ENCODE measurements at places on chromosomes 11 and 22.

DNA sequence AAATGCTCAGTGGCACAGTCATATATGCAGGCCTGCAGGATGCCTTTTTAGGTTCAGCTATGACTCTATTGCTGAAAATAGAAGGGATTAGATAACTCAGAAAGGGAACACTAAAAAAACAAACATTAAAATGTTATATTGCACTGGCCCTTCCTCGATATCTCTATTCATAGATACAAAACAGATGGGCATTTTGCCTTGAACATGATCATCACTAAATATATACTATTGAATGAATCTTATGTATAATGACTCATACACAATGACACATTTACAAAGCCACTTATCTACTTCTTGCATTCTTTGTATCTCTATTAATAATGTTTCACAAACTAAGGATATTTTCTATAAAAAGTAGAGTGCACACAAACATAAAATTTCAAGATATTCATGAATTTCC is 2352.8 kb upstream of the RAG2 start:
- no peak for DNase-seq

- DNase-seq: peak; percentile 91
Observed at GRCh38 chr11:44680982-44681597, 45.7 kb upstream of the TSPAN18 start.

DNA sequence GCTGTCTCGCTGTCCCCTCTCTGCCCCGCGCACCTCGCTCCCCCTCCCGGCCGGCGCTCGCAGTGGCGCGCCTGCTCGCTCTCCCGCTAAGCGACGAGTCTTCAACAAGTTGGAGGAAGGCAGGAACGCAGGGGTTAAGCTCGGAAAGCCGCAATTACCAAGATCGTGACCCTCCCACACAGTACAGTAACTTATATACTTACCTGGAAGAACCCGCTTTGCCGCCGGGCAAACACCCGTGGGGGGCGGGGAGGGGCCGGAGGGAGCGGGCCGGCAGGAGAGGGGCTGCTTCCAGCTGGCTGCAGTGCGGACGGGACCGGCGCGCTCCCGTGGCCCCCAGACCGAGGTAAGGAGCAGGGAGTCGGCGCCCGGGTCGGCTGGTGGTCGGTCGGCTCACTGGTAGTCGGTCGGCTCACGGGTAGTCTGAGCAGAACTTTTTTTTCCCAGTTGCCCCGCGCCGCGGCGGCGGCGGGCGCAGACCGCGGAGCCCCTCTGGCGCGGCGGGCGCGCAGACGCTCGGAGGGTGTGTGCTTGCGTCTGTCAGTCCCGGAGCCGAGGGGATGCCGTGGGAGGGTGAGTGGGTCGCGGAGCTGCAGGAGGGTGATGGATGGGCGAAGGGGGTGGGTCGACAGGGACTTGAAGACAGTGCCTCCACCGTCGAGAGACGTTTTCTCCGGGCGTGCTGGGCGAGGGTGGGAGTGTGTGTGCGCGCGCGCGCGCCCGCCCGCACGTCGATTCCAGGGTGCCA is 101.2 kb upstream of the HSD17B12 start:
- peak; percentile 48 for DNase-seq

DNA sequence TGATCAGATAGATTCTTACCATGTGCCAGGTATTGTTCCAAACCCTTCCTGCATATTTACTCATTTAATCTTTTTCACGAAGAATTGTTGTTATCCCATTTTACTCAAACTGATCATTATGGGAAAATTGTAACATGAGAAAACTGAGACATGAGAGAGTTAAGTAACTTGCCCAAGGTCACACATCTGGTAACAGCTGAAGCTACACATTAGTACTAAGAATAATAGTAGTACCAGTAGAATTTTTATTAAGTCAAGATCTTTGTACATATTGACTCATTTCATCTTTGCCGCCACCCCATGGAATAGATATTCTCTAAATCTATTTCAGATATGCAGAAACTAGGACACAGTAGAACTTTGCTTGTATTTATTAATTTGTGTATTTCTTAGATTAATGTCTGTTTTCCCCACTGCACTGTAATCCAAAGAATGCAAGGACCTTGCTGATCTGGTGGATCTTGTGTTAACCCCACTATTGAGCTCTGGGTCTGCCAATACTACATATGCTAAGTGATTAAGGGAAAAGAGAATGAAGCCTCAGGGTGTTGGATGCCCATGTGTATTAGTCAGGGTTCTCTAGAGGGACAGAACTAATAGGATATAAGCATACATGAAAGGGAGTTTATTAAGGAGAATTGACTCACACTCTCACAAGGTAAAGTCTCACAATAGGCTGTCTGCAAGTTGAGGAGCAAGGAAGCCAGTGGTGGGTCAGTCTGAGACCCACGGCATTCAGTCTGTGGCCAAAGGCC is 72.8 kb downstream of the PARVA start:
- DNase-seq: no peak

DNA sequence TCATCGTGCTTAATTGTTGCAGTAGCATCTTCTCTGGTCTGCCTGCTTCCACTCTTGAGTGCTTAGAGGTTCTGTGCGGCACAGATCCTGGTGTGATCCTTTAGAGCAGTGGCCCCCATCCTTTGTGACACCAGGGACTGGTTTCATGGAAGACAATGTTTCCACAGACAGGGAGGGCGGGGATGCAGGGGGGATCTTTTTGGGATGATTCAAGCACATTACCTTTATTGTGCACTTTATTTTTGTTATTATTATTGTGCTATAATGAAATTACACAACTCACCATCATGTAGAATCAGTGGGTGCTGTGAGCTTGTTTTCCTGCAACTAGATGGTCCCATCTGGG is 76.8 kb upstream of the SHANK2 start:
- no peak for DNase-seq

- no peak for DNase-seq
Observed at GRCh38 chr11:79212741-79213190, 228.1 kb downstream of the TENM4 start.

DNA sequence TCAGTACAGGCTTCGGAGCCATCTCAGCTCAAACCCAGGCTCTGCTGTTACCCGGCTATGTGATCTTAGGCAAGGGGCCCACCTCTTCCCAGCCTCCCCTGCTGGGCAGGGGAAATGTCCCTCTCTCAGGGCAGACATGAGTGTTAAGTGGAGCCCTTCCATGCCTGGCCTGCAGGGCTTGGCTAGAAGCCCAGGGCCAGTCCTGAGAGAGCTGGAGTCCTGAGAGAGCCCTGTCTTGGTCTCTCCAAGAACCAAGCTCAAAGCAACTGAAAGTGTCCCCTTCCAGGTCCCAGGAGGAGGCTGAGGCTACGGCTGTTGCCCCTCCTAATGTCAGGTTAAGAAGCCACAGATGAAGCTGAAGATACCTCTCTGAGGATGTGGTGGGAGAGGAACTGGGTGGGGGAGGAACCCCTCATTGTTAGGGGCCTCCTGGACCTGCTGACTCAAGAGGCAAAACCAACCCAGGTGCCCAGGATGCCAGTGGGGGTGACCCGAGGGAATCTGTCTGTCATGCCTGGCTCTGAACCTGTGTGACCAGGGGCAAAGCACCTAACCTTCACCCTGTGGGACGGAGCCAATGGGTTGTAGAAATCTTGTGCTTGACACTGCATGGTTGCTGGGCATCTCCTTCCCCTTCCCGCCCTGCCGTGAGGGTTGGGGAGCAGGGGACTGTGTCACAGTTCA is 4.2 kb downstream of the ZP1 start:
- peak; percentile 74 for DNase-seq

DNA sequence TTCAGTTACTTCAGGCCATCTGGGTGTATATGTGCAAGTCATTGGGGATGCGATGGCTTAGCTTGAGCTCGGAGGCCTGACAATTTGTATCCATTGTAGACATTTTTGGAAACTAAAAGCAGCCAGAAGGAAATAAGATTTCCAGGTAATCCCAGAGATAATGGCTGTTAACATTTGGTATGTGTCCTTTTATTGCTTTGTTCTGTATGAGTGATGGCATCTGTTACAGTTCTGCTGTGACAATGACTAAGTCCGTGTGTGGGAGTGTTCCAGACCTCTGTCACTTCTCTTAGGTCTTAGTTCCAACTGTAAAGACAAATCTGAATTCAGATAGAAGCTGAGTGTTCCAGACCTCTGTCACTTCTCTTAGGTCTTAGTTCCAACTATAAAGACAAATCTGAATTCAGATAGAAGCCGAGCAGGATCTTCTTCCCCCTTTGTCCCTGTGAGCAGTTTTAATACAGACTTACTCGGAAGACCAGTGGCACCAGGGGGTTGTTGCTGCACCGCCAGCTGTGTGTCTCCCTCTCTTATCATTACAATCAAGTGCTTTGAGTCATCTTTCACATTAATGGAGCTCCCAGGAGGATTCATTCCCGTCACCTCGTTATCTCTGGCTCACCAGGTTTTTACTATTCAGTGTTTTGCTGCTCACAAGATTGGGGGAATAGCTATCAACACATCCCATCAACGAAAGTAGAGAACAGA is 190.9 kb upstream of the SORL1-AS1 start:
- no peak for DNase-seq

DNA sequence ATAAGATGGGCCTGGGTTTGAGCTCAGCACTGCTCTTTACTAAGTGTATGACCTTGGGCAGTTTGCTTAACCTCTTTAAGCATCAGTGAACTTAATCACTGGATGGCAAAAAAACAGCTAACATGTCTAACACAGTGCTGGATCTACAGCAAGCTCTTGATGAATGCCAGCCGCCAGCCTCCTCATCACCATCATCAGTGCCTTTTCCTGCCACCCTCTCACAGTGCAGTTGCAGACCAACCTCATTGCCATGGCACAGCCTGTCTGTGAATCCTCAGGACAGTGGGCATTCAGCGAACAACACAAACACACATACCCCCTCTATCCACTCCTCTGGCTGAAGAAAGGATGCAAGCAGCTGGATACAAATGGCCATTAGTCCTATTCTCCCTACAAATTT is 133.0 kb downstream of the OPCML start:
- DNase-seq: no peak

DNA sequence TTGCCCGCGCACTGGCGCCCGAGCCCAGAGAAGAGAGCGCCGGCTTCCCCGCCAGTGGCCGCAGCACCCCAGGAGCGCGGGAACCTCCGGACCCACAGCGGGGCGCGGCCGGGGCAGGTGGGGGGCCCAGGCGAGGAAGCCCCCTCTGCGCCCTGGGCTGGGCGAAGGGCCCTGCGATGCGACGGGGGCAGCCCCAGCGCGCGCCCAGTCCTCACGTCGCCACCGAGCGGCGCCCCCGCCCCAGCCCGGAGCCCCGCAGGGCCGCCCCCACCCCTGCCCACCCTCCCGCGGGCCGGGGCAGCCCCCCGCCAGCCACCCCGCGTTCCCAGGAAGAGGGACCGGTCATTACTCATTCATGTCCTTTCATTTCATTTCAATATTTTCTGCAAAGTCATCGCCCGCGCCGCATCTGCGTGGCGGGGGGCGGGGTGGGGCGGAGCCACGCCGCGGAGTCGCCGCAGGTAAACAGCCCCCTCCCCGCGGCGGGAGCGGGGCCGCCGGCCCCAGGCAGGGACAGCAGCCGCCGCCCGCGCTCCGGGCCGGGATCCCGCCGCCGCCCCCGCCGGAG is 673 bp upstream of the PANX2 start:
- DNase-seq: peak; percentile 49

DNA sequence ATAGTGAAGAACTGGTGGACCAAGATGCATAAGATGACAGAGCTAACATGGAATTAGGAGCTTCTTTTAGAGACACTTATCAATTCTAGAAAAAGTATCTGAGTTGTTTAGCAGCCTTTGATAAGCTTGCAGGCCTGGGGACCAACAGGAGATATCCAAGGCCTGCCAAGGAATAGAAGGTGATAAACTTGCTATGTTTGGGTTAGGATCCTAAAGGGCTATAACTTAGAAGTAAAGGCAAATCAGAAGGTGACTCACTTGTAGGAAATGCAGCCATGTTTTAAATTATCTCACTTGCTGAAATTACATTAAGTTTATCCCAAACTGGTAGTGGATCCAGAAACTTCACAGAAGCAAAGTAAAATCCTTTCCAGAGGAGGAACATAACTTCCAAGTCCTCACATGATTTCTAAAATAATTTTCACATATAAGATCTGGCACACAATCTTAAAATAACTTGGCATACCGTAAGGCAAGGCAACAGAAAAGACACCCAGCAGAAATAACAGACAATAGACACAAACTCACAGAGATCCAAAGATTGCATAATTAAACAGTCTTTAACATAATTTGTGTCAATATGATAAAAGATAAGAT is 69.6 kb upstream of the TEAD1 start:
- DNase-seq: no peak

DNA sequence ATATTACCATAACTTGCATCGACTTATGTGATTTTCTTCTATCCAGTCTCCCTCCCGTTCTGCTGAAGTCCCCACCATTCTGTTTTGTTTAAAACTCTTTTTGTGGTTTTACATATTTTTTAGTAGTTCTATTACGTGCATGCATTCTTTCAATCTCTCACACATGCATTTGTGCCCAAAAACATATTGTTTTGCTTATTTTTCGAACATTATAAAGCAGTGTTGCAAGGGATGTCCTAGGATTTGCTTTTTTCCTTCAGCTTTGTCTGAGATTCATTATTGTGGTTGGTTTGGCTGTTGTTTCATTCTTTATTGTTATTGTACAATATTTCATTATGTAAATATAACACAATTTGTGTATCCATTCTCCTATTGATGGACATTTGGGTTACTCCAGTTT is 235.7 kb downstream of the DYNC2H1 start:
- no peak for DNase-seq

- peak; percentile 10 for DNase-seq
Observed at GRCh38 chr11:6579681-6580080, 23.7 kb downstream of the RRP8 start.

DNA sequence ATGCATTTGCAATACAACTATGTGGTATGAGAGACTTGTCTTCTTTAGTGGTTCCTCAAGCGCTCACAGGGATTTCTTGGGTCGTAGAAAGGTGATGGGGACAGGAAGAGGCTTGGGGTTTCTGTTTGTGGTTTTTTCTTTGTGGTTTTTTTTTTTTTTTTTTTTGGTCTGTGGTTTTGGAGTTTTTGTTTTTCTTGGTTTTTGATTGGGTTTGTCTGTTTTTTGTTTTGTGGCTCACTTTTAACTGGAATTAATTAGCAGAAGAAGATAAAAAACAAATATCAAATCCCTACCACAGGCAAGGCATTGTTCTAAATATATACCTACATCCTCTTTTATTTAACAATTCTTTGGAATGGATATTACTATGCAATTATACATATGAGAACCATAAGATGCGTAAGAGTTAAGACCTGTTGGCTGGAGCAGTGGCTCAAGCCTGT is 5.5 kb downstream of the TTC28 start:
- peak; percentile 65 for DNase-seq

DNA sequence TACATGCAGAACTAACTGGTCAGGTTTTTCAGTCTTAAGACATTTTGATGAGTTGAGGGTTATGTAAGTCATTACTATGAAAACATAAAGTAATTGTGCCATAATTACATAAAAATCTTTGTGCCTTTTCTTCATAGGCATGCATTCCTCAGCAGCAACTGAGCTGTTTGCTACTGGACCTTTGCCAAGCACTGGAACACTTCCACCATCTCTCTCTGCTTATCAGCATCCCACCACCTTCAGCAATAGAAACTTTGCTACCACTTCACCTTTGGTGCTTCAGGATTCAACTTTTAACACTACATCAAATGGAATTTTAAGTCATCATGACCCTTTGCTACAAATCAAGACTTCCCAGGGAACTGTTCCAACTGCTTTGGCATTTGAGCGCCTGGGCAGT is 39.0 kb downstream of the QSER1 start:
- no peak for DNase-seq
